ENCODE measurements at places on chromosomes 5 and 9.

DNA sequence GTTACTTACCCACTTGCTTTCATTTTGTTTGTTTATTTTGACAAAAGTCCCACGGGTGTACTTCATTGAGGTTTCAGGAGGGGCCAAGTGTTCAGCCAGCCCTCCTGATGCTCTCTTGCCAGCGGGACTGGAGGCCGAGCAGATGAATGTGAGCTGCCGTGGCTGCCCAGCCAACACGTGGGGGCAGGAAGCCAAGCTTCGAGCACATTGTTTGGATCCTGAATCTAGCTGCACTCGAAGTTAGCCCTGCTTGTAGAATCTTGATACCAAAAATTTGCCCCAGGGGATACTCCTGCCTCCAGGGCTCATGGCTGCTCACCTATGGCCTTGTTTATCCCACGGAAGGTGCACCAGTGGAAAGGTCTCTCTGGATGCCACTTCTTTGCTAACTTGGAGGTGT is 49.3 kb downstream of the RASGEF1C start:
- no peak for DNase-seq

GRCh38 chr9:90946982-90947381 is 145.4 kb downstream of the SYK start:
- DNase-seq: no peak

DNA sequence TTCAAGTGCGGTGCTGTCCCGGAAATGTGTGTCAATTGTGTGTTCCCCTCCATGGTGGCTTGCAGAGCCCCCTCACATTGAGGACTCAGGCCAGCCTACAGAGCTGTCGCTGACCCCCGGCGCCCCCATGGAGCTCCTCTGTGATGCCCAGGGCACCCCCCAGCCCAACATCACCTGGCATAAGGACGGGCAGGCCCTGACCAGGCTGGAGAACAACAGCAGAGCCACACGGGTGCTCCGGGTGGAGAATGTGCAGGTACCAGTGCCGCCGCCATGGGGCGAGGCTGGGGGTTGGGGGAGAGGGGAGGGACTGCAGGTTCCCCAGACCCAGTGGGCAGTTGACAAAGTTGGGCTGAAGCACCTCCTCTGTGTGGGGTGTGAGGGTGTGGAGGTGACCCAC is 50.4 kb upstream of the ASS1 start:
- no peak for DNase-seq

- no peak for DNase-seq
These were observed 76.6 kb upstream of the ABCA1 start for GRCh38 chr9:105004466-105005090.

GRCh38 chr5:132785365-132785764 is 8.3 kb upstream of the SEPTIN8 start:
- DNase-seq: no peak

GRCh38 chr9:22088717-22089061 is 79.6 kb upstream of the CDKN2B start:
- no peak for DNase-seq

All from NCI-H1417 treated with DMSO at 0.1 percent for 48 hours (cell line).